ENCODE measurements at places on chromosomes 1 and 21.

- DNase-seq, result no peak
Observed at GRCh38 chr1:40860706-40861223, 1.4 kb downstream of the CITED4 start.

DNA sequence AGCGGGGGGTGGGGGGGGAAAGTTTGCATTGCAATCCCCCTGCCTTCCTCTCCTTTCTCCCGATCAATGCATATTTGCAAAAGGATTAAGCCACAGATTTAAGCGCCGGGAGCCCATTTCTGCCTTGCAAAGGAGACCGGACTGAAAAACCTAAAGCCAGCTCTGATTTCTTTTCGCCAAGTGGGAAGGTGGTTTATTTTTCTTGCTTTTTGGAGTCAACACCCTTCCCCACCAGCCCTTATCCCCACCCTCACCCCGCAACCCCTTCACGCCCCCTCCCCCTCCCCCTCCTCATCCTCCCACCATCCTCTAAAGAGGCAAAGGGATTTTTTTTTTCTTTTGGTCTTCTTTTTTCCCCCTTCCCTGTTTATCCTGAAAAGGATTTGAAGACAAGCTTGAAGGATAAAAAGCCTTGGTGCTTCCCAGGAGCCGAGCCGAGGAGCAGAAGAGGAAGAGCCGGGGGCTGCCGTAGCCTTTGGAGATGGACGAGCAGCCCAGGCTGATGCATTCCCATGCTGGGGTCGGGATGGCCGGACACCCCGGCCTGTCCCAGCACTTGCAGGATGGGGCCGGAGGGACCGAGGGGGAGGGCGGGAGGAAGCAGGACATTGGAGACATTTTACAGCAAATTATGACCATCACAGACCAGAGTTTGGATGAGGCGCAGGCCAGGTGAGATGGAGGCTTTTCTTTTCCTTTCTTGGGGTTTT, 513 bp downstream of the PBX1 start:
- DNase-seq, result no peak

- no peak for DNase-seq
Observed at GRCh38 chr1:46301406-46301807, 2.0 kb downstream of the LRRC41 start.

DNA sequence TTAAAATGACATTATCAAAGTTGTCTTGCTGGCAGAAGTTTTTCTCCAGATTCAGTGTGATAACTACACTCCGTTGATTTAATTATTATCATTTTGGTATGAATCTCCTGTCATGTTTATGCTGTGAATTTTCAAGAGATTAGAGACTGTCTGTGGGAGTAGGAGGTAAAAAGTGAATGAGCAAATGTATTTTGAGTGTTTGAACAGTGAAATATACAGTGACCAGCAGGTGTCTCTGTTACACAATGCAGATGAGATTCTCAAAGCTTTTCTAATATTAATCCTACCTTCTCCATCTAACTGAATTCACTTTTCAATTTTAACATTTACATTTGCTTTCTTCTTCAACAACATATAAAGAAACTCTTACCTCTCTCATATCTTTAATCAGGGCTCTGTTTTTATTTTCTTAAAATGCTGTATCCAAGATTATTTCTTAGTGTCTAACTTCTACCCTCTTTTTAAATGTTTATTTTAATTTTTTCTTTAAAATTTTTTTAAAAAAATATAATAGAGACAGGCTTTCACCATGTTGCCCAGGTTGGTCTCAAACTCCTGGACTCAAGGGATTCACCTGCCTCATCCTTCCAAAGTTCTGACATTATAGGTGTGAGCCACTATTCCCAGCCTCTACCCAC, 20.9 kb upstream of the HSPA13 start:
- DNase-seq, result peak; percentile 28

DNA sequence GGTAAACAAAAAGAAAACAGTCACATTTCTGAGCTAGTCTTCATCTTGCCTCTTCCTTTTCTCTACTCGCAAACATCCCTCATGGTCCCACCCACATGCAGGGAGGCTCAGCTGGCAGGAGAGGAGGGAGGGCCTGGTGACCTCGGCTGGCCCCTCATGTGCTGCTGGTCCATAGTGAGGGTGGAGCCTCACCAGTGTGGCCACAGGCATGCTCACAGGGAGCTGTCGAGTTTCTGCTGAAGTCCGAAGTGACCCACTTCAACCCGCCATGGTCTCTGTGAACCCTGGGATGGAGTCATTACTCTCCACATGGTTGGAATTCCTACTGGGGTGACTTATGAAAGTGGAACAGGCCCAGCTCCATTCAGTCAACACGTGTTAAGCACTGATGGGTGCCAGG, 253.4 kb downstream of the RHOU start:
- no peak for DNase-seq

- DNase-seq, result no peak
Observed at GRCh38 chr21:33939226-33939625, 23.6 kb upstream of the ATP5PO start.

- DNase-seq, result no peak
Observed at GRCh38 chr1:150789396-150789795, 18.7 kb downstream of the CTSK start.

DNA sequence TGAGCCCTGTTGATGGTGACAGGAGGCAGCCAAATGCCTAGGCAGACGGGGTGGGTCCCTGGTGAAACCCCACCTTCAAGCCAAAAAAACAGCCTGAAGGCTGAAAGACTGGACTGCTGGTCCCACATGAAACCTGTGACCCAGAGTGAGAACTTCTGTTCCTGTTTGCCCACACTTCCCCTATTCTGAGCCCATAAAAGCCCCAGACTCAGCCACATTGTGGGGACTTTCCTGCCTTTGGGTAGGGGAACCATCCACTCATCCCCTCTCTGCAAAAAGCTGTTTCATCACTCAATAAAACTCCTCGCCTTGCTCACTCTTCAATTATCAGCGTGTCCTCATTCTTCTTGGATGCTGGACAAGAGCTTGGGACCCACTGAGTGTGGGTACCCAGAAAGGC, 25.2 kb downstream of the HTR6 start:
- DNase-seq, result no peak

GRCh38 chr1:186575348-186575747, 104.9 kb downstream of the PTGS2 start:
- no peak for DNase-seq

- no peak for DNase-seq
Observed at GRCh38 chr21:46355161-46356004, 31.4 kb downstream of the PCNT start.

- DNase-seq, result no peak
Observed at GRCh38 chr1:167288390-167289074, 67.8 kb downstream of the POU2F1 start.

DNA sequence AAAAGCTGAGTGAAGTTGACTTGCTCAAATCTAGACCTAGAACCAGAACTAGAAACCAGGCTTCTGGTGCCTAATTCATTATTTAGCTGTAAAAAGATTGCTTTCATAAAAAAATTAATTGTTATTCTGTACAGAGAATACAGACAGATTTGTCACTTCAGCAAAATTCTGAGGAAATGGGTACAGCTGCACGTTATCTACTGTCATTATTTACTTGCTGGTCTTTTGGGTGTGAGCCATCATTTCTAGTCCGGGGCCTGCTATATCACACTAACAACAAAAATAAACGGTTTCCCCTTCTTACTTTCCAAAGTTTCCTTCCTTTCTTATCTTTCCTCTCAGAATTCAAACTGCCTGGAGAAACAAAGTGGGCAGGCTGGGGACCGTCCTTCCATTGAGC, 68.3 kb downstream of the PTGER3 start:
- no peak for DNase-seq

DNA sequence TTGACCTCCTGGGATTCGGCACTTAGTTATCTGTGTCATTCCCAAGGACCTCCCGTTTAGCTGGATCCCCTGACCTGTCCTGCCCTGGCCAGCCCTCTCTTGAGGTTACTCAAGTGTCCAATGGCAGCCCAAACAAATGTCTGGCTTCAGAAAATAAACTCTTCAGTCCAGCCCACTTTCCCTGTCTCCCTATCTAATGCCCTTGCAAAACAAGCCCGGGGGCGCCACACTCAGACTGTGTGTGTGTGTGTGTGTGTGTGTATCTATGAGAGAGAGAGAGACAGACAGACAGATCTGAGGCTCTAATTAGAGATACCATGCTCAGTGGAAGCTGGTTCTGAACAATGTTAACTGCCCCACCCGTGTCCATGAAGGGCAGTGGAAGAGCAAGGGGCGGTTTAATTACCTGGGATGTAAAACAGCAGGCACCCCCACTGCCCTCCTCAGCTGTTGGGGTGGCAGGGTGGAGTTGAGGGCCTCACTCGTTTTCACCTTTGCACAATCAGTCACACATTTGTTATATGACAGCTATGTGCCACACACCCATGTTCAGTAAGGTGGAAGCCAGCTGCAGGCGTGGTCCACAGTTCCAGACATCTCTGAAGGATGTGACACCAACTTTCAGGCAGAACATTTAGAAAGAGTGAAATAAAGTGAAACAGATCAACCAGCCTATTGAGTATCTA, 57.4 kb downstream of the B3GALT5 start:
- no peak for DNase-seq

- no peak for DNase-seq
Observed at GRCh38 chr1:113793878-113794834, 18.1 kb downstream of the RSBN1 start.

DNA sequence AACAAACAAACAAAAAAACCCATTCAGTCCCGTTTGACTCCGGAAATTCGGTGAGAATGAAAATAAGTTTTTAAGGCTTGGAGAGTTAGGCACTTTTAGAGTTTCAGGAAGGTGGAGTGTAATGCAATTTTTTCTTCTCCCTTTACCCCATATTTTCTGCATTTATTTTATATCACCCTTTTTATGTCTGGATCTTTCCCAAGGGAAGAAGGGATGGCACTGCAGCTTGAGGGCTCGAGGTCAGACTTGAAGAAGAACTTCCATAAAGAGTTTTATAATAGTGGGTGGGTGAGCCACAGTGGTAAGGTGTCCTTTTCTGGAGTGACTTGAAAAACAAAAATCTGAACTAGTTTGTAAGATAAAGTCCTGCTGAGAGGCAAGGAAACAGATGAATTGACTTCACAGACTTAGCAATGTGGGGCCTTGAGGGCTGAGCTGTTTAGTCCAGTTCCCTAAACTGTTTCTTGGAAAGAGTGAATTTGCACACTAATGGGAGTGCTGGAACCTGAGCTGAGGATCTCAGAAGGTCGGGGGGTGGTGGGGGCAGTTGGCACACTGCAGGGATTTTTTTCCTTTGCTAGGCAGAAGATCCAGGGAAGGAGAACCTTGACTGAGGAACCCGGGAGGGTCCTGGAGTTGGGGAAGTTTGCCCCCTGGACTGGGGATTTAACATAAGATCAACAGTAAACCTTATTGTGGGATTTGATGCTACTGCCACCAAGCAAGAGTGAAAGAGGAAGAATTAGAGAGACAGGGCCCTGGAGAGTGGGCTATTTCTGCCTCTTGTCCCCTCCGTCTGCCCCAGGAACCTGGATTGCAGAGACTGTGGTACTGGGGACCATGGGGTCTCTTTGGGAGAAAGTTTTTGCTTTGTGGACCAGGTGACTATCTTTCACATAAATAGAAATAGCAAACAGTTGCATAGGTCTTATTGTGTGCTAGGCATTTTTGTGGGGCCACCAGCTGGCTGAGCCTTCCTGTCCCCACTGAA, 1.8 kb upstream of the MEX3A start:
- DNase-seq, result no peak

GRCh38 chr1:228900099-228900885, 165.0 kb downstream of the RHOU start:
- no peak for DNase-seq

DNA sequence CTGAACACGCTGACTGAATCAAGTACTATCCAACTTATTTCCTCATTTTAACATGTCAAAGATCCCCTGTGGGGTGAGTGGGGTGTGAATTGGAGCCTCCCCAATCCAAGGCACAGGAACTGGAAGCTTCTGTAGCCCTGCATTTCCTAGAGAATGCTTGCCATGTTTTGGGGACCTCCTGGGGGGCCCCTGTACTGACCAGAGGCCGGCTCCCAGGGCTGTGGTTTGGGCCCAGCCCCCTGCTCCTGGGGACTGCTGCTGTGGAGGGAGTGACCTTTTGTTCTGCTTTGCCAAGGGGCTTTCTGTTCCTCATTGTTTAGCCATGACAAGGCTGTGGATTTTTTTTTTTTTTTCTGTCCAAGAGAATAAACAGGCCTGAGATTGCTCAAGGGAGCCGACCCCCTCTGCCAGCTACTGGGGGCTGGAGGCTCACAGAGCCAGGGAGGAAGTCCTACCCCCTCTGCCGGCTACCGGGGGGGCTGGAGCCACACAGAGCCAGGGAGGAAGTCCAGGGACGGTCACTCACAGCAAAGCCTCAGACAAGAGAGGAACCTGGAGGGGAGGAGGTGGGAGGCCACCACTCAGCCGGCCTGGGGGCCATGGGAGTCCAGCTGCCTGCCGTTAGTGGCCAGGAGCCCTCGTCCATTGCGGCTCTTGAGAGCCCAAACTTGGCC, 17.4 kb downstream of the TNFRSF1B start:
- DNase-seq, result no peak

- DNase-seq, result no peak
Observed at GRCh38 chr1:63924600-63924999, 150.8 kb downstream of the ROR1 start.

DNA sequence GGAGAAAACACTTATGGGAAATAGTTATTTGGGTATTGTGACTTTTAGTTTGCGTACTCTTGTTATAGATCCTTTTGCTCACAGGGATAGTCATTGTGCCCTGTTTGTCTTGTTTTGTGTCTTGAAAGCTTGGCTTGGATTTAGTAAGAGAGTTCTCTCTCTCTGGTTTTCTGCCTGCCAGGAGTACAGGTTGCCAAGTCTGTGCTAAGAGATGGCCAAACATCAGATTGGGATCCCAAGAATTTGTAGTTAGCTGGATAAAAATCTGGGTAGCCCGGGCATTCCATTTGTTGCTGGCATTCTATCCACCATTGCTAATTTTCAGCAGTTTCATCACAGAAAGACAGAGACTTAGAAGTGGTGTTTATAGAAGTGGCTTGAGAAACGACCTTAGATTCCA, 222.2 kb downstream of the NRIP1 start:
- DNase-seq, result no peak

DNA sequence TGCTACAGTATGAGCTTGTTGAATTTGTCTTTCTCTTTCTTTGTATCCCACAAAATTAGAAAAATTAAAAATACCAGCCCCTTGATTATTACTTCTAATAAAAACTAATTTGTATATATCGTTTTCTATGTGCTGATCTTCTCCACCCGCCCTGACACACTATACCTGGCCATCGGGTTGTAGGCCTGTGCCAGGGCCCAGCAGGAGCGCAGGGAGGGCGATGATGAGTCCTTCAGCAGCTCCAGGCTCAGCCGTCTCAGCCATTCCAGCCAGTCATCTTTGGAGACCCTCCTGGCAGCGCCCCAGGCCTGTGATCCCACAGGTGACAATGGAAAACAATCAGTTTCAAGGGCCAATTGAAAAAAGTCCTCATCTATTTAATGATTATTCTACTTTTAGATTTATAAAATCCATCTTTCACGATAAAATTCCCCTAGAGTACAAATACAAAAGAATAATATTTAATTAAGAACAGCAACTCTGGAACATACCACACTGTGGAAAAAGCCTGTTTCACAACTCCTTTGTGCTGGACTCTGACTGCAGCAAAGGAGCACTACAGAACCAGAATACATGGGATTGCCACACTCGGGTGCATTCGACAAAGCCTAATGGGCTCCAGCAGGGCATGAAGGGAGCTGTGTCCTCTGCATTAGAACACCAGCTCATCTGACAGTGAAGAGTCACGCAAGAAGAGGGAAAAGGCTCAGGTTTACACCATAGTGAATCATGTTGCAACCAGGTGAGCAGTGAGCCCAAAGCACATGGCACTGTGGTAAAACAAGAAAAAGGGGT, 15.4 kb downstream of the ANGPTL7 start:
- no peak for DNase-seq
